CD4-positive, alpha-beta T cell treated with Interleukin-10 for 1 hour (primary cell): ENCODE measurements at places on chromosomes 12 and 14.

DNA sequence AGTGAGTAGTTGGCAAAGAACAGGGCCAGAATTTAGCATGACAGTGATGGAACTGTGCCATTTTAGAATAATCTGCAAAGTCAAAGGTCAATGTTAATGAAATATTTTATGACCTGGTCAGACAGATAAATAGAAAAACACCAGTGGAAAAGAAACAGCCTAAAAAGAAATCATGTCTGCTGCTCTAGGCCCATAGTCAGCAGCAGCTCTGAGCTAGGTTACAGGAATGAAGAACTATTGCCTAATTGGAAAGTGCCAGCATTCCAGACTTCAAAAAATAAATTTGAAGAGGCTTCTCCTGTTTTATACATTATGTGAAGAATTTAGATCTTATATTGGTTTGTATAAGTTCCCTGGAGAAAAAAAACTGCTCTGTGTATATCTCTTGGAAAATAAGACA, 9.8 kb downstream of the NPC2 start:
- no peak for DNase-seq

DNA sequence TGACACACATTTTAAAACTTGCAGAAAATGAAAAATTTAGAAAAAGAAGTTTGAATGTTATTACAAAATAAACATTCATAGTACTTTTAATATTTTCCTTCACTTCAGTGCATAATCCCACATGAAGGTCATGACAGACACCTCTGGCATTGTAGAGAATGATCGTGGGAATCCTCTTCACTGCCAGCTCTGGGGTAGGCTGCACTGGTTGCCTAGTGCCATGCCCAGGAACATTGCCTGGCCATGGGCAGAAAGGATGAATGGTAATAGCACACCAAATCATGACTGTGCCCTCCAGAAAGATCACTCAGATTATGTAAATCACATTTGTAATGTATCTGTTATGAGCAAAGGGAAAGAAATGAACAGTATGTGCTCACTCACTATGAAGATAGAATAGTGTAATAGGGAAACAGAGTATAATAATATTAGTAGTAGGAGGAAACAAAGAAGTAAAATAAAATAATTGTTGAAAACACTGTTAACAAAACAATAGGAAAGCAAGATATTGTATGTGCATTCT, 161.6 kb downstream of the PLCZ1 start:
- no peak for DNase-seq

GRCh38 chr12:28235015-28235414, 44.8 kb downstream of the CCDC91 start:
- DNase-seq, result no peak

- no peak for DNase-seq
Observed at GRCh38 chr12:78797196-78797931, 67.2 kb upstream of the SYT1 start.

GRCh38 chr12:116539905-116540482, 19.2 kb upstream of the MAP1LC3B2 start:
- no peak for DNase-seq

DNA sequence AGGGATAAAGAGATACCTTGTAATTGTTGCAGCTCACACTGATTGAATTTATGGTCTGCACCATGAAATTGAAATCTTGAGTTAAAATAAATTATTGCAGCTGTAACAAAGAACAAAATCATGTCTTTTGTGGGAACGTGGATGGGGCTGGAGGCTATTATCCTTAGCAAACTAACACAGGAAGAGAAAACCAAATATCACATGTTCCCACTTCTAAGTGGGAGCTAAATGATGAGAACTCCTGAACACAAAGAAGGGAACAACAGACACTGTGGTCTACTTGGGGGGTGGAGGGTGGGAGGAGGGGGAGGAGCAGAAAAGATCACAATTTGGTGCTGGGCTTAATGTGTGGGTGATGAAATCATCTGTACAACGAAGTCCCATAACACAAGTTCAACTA, 22.6 kb downstream of the ERP27 start:
- no peak for DNase-seq

DNA sequence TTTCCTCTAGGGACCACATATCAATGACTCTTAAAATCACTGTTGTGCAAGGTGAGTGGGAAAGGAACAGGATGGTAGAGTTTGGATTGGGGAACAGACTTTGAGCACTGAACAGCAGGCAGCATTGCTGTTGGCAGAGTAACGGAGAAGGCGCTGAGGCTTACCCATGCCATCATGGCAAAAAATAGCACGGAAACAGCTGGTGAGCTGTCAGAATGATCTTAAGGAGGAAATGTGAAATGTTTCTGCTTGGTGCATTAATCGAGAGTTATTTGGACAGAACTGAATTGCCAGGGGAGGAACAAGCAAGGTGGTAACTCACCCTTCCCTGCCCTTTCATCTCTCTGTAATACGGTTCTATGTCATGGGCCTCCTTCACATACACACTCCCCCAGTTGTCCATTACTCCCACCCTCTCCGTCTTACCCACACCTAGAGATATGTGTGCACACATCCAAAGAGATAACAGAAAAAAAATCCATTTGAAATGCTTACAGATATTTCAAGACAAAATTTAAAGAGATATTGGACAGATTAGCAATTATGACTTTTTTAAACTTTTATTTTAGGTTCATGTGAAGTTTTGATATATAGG, 572.5 kb downstream of the DIO2 start:
- no peak for DNase-seq

- DNase-seq, result no peak
Observed at GRCh38 chr12:93616584-93617101, 44.2 kb downstream of the SOCS2 start.

DNA sequence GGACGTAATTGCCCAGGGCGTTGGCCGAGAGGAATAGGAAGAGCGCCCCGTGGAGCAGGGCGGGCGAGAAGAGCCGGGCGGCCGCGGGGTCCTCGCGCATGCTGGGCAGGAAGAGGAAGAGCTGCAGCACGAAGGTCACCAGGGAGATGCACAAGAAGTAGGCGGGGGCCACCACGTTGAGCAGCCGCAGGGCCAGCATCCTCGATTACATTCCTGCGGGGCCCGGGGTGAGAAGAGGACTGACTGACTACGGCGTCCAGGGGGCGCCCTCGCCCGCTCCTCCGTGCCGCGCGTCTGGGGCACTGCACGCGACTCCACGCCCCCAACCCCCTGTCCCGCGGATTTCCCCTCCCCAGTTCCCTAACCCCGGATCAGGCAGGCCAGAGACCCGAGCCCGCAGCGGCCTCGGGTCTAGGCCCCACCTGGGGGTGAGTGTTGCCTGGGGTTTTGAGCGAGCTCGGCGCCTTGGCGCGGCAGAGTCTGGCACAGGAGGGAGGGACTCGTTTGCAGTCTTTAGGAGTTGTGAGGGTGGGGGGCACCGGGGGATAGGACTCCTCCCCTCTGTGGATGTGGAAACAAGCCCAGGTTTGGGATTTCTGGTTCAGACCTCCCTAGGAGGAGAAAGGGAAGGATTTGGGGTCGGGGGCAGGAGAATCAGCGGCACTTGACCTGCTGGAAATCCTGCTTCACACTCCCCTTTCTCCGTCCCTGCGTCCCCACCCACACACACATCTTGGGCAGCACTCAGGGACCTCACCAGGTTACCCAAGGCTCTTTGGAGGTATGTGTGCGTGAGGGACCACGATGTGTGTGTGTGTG, 1.8 kb downstream of the ZDHHC22 start:
- DNase-seq, result peak; percentile 24
